Right atrium auricular region (tissue), 2 donors: ENCODE measurements at places on chromosomes 1 and 21. TPM values are rescaled to one million over a fixed set of nuclear protein-coding genes. Genes with fewer than 3 reads are reported as not detected.

Gene CA6
- not detected for total RNA-seq

- DNase-seq, result no peak
Measured at GRCh38 chr21:14657241-14658008, 111.3 kb upstream of the SAMSN1 start.

Gene UBL4B
- not detected for total RNA-seq

Gene REG4
- not detected for total RNA-seq

Gene CD5L
- 0.19 TPM for total RNA-seq

GRCh38 chr21:35573472-35574374 lies 486.6 kb downstream of the SETD4 start:
- no peak for DNase-seq

DNA sequence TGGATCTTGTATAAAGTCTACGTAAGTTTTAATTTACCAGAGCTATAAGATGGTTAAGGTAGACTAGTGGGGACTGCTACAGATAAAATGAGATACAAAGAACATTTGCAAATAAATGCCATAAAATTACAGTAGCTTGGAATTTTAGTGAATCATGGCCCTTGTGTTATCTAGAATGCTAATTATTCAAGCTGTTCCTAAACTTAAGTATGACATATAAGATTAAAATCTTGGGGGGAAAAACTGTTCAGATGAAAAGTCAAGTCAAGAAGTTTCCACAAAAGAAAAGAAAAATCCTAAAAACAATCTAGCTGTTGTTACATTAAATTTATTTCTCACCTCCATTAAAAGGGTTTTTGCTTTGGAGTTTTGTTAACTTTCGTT lies 51.7 kb downstream of the SIM2 start:
- DNase-seq, result no peak

GRCh38 chr21:27021801-27022200 lies 54.9 kb upstream of the ADAMTS5 start:
- no peak for DNase-seq

DNA sequence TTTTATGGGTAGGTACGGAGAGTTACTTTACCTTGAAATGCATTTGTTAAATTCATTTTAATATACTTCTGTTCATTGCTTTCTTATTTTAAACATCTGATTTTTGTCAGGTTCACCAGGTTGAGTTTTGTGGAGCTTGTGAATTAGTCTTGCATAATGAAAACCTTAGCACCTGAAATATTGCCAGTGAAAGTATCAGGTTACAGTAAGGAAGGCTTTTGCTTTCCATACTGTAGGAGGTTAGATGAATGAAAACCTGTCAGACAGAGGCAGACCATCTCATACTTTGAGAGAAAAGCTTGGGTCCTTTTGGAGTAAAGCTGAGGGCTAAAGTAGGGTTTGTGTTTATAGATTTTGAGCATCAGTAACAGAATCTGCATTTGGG lies 34.7 kb downstream of the THRAP3 start:
- DNase-seq, result no peak

- no peak for DNase-seq
Measured at GRCh38 chr1:38932571-38932970, 9.1 kb downstream of the RHBDL2 start.

- no peak for DNase-seq
Measured at GRCh38 chr1:216927633-216928032, 204.4 kb upstream of the ESRRG start.

Gene HPDL
- not detected for total RNA-seq

- no peak for DNase-seq
Measured at GRCh38 chr1:63319046-63320021, 3.0 kb upstream of the FOXD3 start.

Gene FCRLA
- total RNA-seq, result not detected

Gene LCA5L
- total RNA-seq, result 0.26 TPM

DNA sequence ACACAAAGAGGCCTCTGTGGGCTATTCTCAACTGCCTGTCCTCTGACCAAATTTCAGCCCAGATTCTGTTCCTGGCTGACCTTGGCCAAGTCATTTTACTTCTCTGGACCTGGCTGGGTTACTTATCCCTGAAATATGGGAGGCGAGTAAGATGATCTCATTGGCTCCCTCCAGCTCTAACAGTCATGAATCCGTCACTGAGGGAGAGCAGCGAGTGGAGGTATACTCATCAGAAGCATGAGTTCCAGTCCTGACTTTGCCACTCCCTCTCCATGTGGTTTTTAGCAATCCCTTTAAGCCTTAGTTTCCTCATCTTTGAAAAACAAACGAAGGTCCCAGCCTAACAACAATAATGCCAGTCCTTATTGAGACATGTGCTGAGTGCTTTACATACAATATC lies 63.5 kb downstream of the CCDC185 start:
- no peak for DNase-seq

GRCh38 chr1:114609026-114609425 lies 27.6 kb upstream of the BCAS2 start:
- no peak for DNase-seq

- DNase-seq, result no peak
Measured at GRCh38 chr1:220776254-220776653, 10.5 kb upstream of the MTARC1 start.

Gene CFAP74
- not detected for total RNA-seq

Gene MROH9
- total RNA-seq, result not detected
